HTR-8/SVneo (cell line): ENCODE measurements at places on chromosomes 16 and 17.

DNA sequence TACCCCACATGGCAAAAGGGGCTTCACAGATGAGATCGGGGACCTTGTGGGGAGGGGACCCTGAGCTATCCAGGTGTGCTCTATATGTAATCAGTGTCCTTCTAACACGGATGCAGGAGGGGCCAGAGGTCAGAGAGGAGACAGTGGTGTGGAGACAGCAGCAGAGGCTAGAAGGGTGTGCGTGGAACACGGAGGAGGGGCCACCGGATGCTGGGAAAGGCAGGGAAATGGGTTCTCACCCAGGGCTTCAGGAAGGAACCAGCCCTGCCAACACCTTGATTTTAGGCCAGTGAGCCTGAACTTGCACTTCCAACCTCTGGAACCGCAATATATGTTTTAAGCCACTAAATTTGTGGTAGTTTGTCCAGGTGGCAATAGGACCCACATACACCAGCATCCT is 4.6 kb upstream of the SLC38A8 start:
- no peak for DNase-seq

DNA sequence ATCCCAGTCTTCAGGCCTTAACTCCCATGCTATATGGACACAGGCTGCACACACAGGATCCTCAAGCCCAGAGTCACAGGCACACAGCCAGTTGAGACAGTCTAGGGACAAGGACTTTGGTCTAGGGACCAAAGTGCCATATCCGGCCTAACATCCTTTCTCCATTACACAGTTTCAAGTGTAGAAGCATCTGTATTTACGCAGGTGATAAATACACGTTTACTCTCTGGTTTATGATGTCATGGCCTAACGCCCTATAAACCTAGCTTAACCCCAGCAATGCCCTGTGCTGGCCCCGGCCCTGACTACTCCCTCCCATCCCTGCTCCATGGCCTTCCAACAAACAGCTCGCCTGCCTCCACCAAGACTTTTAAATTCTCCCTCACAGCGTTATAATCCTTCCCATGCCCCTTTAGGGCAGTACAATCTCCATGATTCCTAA is 17.1 kb downstream of the CUEDC1 start:
- DNase-seq, result no peak

DNA sequence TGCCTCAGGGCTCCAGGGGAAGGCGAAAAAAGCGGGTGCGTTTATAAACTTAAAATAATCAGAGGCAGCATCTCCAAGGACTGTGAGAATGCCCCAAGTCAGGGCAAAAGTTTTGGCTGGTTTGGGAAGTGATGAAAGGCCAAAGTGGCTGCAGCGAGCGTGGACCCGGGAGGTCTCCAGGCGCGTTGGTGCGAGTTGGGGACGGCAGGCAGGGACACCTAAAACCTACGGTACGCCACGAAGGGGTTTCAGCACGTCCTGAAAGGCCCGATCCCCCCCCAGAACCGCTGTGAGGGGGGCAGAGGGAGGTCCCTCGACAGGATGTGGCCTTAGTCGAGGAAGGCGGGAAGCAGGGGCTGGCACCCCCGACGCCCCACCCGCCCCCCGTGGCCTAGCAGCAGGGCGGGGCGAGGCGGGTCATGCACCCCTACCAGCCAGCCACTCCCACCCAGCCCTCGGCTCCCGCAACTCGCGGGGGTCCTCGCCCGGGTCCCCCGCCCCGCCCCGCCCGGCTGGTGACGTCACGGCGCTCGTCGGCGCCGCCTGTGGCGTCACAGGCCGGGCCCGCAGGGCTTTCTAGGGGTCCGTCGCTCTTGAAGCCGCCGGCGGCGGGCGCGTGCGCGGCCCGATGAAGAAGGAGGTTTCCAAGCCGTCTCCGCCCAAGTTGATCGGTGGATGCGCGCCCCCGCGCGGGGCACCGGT is at the start of gene MYCBPAP:
TSS of gene MYCBPAP (plus strand) at position 569 of the 702 bp plus-strand sequence. CDS start 236 bp downstream, outside the sequence.
- DNase-seq, result peak; percentile 59

GRCh38 chr16:74743045-74743667 is 31.5 kb downstream of the FA2H start:
- no peak for DNase-seq

DNA sequence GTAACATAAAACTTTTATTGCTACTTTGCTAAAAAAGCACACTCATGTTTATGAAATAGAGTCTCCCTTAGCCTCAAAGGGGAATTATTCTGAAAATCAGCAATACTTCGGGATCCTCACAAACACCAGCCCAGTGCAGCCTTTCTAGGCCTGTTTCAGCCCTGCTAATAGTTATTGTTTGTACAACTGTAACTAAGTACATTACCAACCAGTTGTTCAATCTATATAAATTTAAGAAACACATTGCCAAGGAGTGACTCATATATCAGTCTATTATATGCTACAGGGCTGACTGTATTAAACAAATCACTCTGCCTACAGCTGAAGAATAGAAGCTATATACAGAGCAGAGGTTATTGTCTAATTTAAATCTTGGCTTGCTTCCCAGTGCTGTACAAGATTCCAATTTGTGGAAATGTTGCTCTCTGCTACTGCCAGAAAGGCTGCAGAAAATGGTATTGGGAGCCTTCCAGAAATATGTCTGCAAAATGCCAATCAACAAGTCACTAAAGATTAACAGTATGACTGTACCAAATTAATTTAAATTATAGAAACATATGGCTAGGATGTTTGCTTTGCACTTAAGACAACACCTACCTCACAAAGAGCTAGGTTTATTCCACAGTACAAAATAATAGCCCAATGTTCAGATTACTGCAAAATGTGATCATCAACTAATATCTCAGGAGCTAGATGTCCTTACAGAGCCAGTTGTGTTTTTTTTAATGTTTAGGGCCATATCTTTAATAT is 49.7 kb downstream of the TOX3 start:
- no peak for DNase-seq

GRCh38 chr17:35359398-35359797 is 14.0 kb downstream of the SLFN11 start:
- DNase-seq, result no peak

DNA sequence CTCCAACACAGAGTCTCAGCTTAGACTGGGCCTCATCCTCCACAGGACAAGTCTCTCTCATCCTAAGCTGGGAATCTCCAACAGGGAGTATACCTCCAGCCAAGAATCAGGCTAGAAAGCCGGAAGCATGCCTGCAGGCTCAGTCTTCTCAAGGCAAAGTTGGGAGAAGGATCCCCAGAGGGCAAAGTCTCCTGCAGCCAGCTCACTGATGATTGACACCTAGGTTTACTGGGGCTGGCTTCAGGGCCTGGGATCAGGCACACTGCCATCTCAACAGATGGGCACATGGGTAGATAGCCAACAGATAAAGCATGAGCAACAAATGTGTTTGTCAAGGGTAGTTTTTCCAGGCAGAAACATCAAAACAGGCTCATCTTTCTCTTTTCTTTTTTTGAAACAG is 56.1 kb upstream of the TOX3 start:
- no peak for DNase-seq

GRCh38 chr17:55442462-55442861 is 20.8 kb upstream of the MMD start:
- no peak for DNase-seq

- no peak for DNase-seq
These were observed at the start of gene ICAM2 for GRCh38 chr17:64020056-64020766. Gene ICAM2, minus strand, starts transcription at chr17:64020633. Its CDS starts 13,942 bp downstream, at chr17:64006691.

- no peak for DNase-seq
These were observed 1.0 kb upstream of the HSBP1 start for GRCh38 chr16:83806731-83807130.

GRCh38 chr17:4980644-4981216 is 6.7 kb downstream of the CAMTA2 start:
- peak; percentile 62 for DNase-seq

DNA sequence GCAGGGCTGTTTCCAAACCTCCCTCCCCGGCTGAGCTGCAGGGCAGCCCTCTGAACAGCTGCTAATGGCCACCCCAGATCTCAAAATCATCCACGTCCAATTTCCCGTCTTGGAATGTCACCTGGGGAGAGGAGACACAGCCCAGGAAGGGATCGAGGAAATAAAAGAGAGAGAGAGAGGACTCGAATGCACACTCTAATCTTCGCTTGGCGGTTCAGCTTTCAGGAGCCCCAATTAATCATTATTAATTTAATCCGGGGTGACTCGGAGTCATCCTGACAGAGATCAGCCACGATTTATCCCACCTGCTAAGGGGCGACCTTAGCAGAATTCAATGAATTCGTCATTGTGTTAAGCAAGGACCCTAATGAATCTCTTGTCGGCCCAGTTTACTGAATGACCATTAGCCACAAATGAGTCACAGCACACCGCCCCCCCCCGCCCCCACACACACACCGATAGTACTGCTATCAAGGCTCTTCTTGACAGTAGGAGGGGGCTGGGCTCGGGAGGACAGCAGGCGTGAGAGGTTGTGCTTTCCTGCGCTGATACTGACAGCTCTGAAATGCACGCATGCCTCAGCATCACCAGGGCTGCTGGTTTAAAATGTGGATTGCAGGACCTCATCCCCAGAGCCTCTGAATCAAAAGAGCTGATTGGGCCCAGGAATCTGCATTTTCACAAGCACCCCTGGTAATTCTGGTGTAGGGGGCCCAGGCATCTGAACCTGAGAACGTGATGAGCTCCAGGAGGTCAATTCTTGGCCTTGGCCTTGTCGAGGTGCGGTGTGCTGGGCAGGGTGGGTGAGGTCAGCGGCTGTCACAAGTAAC is 190.0 kb upstream of the CIBAR2 start:
- DNase-seq, result peak; percentile 60
